ENCODE measurements at places on chromosomes 6 and 20.

- no peak for DNase-seq
- H3K4me1 ChIP-seq: no peaks in the 10 kb centered on the region
- no peaks in the 10 kb centered on the region for H3K36me3 ChIP-seq
- H3K27me3 ChIP-seq: peaks cover 89% of the 10 kb centered on the region
- H3K27ac ChIP-seq: no peak overlapping the region
- no peak overlapping the region for H3K4me3 ChIP-seq
These were observed 2.9 kb downstream of the TFAP2B start for GRCh38 chr6:50821441-50822077.

DNA sequence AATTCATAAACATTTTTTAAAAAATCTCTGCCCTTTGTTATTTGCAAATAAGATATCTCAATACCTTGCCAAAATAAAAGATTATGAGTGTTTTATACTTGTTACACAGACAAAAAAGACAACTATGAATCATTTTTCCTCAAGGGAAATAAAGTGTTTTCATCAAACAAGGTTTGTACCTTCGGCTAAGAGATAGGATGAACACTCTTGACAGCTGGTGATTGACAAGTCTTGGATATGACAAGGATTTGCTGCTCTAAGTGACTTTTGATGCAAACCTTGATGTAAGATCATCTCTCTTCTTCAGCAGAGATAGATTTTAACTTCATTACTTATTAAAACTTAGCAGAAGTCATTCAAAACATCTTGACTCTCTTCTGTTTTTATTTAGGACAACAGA, 514.3 kb upstream of the IRAK1BP1 start:
- H3K27ac ChIP-seq: no peak overlapping the region
- H3K36me3 ChIP-seq: no peaks in the 10 kb centered on the region
- no peak overlapping the region for H3K4me3 ChIP-seq
- H3K27me3 ChIP-seq: no peaks in the 10 kb centered on the region
- no peak for DNase-seq

- H3K27ac ChIP-seq: no peak overlapping the region
- H3K27me3 ChIP-seq: no peaks in the 10 kb centered on the region
- H3K4me3 ChIP-seq: no peak overlapping the region
- DNase-seq: no peak
- no peaks in the 10 kb centered on the region for H3K4me1 ChIP-seq
These were observed 54.7 kb downstream of the TRMT6 start for GRCh38 chr20:5895626-5896025.

DNA sequence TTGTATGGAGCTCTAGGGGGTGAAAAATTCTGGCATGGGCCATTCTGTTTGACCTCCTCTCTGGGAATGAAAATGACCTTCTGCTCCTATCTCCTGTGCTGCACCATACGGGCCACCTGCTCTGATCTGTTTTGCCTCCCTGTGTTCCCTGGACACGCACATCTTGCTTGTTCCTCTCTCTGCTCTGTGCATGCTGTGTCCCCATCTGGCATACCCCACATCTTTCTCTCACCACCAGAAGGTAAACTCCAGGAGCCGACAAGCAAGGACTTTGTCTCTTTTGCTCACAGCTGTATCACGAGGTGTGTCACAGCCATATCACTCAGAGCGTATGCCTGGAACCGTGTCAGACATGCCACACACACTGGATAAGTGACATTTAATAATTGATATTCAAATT, 208.4 kb upstream of the DTNBP1 start:
- no peak overlapping the region for H3K27ac ChIP-seq
- DNase-seq: no peak
- H3K27me3 ChIP-seq: no peaks in the 10 kb centered on the region
- no peak overlapping the region for H3K4me3 ChIP-seq

GRCh38 chr20:51604851-51605250, 62.3 kb upstream of the NFATC2 start:
- H3K4me1 ChIP-seq: no peaks in the 10 kb centered on the region
- H3K4me3 ChIP-seq: no peak overlapping the region
- DNase-seq: no peak
- H3K36me3 ChIP-seq: no peaks in the 10 kb centered on the region
- no peaks in the 10 kb centered on the region for H3K27me3 ChIP-seq

DNA sequence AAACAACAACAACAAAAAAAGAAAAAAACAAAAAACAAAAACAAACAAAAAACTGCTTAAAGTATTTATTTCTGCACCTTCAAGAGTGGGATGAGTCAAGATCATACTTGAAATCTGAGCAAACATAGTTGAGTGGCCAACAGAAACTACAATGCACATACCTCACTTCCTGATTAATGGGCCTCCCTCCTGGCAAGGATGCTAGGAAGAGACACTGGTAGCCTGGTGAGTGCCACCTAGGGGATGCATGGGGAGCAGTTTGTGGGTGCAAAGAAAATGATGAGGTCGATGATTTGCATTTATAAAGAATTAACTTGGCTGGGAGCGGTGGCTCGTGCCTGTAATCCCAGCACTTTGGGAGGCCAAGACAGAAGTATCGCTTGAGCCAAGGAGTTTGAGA, 808.1 kb downstream of the MAFB start:
- H3K36me3 ChIP-seq: no peaks in the 10 kb centered on the region
- H3K4me1 ChIP-seq: no peaks in the 10 kb centered on the region
- H3K27ac ChIP-seq: no peak overlapping the region
- H3K27me3 ChIP-seq: no peaks in the 10 kb centered on the region
- no peak overlapping the region for H3K4me3 ChIP-seq
- no peak for DNase-seq
